ENCODE measurements at places on chromosomes 6 and 20.

DNA sequence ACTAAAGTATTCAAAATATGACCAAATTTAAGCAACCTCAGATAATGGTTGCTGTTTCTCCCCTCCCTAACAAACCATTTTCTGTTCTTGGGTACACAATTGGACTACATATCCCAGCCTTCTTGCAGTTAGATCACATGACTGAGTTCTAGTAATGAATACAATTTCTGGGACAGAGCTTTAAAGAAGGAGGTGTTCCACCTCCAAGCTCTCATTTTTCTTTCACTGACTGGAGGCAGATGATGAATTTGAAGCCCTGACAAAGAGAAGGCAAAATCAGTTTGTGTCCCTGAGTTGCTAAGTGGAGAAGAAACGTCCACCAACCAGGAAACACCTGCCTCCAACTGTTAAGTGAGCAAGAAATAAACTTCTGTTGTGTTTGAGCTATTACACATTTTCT lies 117.2 kb downstream of the LCA5 start:
- H3K27ac ChIP-seq, result no peak overlapping the region
- H3K4me1 ChIP-seq, result no peaks in the 10 kb centered on the region

DNA sequence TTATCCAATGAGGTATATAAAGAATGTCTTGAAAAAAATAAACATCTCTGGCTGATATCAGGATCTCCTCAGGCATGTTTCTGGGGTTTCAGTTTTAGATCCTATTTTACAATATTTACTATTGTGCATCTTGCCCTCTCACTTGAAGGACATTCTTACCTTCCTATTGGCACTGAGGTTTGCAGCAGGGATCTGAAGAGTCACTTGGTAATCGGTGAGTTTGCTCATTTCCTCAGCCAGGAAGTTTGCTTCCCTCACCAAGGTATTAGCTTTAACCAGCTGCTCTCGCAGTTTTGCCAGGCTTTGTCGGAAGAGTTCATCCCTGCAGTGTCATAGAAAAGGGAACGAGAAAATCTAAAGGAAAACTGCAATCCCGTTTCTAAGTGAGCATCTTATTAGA lies 101.9 kb upstream of the NUP153 start:
- no peak overlapping the region for H3K27ac ChIP-seq
- H3K27me3 ChIP-seq, result no peaks in the 10 kb centered on the region
- no peak overlapping the region for H3K4me3 ChIP-seq
- no peaks in the 10 kb centered on the region for H3K4me1 ChIP-seq
- peaks cover 73% of the 10 kb centered on the region for H3K36me3 ChIP-seq

- no peak overlapping the region for H3K4me3 ChIP-seq
- no peaks in the 10 kb centered on the region for H3K27me3 ChIP-seq
- no peaks in the 10 kb centered on the region for H3K4me1 ChIP-seq
These were observed 185.3 kb upstream of the AGPAT4 start for GRCh38 chr6:161459008-161459615.

GRCh38 chr6:116616737-116617053 lies 416 bp downstream of the RSPH4A start:
- no peak for DNase-seq
- H3K4me3 ChIP-seq, result peak overlapping the region; percentile 73
- no peaks in the 10 kb centered on the region for H3K27me3 ChIP-seq
- H3K36me3 ChIP-seq, result no peaks in the 10 kb centered on the region
- no peak overlapping the region for H3K27ac ChIP-seq
- peaks cover 7% of the 10 kb centered on the region for H3K4me1 ChIP-seq

GRCh38 chr6:32937230-32937633 lies 3.6 kb downstream of the HLA-DMB start:
- H3K36me3 ChIP-seq, result no peaks in the 10 kb centered on the region
- no peak for DNase-seq
- peaks cover 12% of the 10 kb centered on the region for H3K27me3 ChIP-seq
- H3K27ac ChIP-seq, result no peak overlapping the region
- H3K4me1 ChIP-seq, result no peaks in the 10 kb centered on the region
- H3K4me3 ChIP-seq, result no peak overlapping the region
